ENCODE measurements at places on chromosomes 2 and 18.

GRCh38 chr2:220365023-220365422 is 737.6 kb downstream of the SLC4A3 start:
- DNase-seq: no peak

GRCh38 chr18:3493501-3494244 is 43.7 kb downstream of the TGIF1 start:
- no peak for DNase-seq

DNA sequence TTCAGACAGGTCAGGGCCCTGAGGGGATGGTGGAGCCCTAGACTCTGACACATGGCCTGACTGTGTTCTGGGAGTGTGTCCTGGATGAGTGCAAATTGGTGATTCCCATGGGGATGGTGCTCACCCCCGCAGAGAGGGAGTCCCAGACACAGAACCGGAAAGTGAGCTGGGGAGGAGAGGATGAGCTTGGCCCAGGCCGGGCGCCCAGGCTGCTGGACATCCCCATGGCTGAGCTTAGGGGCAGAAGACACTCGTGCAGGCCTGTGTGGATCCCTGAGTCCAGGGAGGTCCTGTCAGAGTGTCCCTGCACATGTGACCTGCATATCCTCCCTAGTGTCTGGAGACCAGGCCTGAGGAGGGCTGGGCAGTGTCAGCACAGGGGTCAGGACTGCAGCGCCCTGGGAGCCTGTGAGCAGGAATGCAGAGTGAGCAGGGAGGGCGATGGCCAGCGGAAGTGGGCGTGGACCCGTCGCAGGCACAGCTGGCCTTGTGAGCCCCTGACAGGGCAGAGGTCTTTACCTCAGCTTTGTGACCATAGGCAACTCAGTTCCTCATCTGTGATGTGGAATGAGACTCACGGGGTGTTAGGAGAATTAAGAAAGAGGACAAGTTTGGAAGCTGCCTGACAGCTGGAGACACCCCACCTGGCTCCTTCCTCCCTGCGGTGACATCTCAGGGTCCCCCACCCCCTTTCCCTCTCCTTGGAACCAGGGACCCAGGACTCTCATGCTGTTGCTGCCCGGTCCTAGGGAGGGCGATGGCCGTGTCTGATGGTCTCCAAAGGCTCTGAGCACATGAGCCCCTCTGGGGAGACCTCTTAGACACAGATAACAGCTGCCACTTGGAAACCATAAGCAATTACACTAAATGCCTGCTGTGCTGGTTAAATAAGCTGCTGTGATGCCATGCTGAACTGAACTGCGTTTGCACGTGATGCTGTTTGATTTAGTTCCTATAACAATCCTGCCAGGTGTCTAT is 62.6 kb upstream of the HS6ST1 start:
- DNase-seq: no peak

DNA sequence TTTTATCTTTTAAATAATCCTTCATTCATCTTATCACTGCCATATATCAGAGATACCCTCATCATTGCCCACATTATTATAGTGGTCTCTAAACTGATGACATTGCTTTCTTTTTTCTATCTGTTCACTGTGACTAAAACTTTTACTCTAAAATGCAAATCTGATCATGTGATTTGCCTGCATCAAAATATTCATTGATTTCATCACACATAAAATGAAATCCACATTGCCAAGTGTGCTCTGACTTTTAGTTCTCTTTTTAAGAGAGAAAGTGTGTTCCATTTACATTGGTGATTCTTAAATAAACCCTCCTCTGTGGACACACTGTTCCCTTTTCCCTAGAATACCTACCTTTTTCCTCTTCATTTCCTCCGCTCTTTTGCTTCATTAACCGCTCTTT is 7.5 kb downstream of the REL start:
- no peak for DNase-seq

GRCh38 chr18:12517142-12517825 is 109.6 kb downstream of the PRELID3A start:
- DNase-seq: no peak

GRCh38 chr18:63099848-63100629 is 219.5 kb downstream of the BCL2 start:
- DNase-seq: no peak

- DNase-seq: no peak
Measured at GRCh38 chr2:221323513-221323912, 248.6 kb downstream of the EPHA4 start.

GRCh38 chr2:175575346-175576258 is 394.1 kb upstream of the ATP5MC3 start:
- DNase-seq: no peak

DNA sequence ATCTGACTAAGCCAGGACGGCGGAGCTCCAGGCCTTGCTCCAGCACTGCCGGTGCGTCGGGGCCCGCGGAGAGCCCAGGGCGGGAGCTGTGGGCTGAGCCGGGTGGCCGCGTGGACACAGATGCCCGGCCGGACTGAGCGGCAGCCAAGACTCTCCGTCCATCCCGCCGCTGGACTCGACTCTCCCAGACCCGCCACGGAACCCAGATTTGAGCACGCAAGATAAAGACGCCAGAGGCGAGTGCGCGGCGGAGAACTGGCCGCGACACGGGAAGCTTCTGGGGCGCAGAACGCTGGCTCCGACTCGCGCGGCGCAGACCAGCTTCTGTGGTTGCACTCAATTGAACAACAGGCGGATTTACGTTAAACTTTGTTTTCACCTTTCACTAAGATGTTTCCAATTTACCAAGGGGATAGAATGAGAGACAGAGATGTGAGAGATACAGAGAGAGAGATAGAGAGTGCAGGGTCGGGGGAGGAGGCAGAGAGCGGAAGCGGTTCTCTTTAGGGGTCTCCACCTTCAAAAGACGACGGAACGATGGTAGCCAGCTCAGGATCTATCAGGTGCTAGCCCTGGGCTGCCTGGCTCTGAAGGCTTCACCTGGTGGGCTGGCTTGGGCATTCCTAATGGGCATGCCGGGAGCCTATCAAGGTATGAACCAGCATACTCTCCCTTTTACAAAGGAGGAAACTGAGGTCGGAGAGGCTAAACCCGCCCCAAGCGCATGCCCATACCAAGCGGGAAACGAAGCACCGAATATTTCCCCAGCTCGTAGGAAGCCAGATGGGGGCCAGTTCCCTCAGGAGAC is 10.4 kb upstream of the EN1 start:
- DNase-seq: no peak

DNA sequence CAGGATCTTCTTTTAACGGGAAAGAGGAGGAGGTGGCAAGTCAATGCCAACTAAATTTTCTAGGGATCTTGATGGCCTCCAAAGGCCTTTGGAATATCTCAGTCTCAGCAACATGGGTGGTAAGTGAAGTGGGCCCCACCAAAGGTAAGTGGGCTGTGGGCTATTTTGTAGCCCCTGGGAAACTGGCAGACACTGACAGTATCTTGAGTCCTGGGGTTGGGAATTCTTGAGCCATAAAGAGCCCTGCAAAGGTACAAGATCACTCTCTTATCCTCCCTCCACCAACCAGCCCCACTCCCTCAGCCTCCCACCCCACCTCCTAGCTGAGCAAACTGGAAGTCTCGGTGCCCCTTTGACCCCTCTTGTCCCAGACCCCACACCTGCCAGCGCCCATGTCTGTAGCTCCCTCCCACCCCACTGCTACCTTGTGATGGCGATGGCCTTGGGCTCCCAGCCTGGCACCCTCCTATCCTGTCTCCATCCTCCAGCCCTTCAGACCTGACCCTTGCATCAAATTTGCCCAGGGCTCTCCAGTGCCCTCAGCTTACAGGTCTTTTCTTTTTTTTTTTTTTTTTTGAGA is 8.5 kb downstream of the ATP6V1B1 start:
- no peak for DNase-seq

GRCh38 chr2:182210669-182211068 is 216.2 kb downstream of the PDE1A start:
- no peak for DNase-seq

- DNase-seq: peak; percentile 97
Measured at GRCh38 chr2:96116879-96117533, 635 bp upstream of the ADRA2B start.

GRCh38 chr18:44602380-44602779 is 78.3 kb upstream of the SETBP1 start:
- no peak for DNase-seq

- DNase-seq: no peak
Measured at GRCh38 chr18:676069-676468, 18.6 kb downstream of the TYMS start.

DNA sequence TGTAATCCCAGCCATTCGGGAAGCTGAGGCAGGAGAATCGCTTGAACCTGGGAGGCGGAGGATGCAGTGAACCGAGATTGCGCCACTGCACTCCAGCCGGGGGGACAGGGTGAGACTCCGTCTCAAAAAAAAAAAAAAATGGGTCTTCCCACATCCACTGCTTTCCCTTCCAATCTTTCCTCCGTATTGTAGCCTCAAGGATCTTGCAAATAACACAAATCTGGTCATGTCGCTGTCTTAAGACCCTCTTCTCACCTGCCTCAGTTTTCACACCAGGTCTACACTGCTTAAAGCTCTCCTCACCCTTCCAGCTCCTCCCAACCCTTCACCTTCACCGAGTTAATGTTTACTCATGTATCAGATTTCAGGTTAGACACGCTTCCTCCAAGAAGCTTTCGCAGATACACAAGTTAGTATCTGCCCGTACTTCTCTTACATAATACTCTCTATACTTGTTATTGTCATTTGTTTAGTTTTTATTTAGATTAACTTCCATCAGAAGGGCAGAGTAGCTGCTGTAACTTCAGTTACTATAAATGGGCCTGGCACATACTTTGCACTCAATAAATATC is 1.5 kb downstream of the IER3IP1 start:
- DNase-seq: no peak

DNA sequence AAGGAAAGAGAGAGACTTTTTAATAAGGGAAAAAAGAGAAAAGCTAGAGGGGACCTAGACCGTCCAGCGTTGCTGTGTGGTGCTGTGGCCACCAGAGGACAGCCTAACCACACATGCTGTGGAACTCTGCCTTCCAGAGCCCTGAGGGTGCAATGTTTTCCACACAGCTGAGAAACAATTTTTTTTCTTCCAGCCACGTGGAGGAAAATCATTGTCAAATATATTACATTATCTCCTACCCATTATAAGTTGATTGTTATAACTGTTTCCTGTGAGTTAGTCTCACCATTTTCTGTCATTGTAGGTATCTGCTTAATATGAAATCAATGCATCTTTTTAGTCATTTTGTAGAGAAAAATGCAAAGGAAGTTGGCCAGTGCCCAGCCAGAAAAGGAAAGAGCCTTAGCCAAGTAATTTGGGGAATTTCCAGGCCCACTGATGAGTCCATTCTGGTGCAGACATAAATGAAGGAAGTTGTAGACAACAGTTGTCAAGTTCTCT is 5.9 kb upstream of the MRPL19 start:
- no peak for DNase-seq

DNA sequence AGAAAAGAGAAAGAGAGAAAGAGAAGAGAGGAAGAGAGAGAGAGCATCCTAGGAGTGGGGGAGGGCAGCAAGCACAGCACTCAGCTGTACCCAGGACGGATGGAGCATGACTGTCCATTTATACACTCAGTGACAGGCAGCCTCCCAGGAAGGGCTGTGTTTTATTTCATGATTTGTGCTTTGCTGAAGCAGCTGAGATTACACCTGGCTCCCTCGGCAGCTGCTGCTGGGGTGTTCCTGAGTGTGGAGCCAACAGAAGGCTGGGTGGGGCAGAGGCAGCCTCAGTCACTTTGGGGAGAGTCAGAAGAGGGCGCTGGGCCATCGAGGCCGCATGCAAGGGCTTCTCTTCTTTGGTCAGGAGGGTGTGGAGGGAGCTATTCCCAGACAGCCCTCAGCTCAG is 47.8 kb upstream of the TEX51 start:
- DNase-seq: no peak

GRCh38 chr2:185130685-185131084 is 532.4 kb downstream of the ZNF804A start:
- DNase-seq: no peak

DNA sequence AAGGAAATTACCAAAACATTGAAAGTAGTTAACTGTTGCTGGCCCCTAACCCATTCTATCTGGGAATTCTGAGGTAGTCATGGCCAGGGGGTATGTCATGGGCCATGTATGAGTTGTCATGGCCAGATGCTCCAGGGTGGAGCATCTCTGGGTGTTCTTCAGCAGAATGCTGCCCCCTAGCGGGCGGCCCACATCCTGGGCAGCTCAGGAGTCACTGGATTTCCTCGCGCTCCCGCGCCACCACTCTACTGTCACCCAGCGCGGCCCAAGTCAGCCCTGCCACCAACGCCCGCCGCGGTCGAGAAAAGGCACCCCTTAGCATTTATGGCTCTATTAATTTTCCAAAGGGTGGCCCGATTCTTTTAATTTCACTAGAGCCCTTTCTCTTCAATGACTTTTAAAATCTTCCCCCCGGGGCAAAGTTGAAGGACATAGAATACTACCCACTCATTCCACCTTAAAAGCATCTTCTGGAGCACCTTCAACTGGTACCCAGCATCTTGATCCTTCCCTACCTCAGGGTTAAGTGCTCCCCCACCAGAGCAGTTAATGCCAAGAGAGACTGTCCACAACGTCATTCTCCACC is 41.6 kb downstream of the PKDCC start:
- DNase-seq: peak; percentile 70

GRCh38 chr18:9103376-9103873 is 926 bp downstream of the NDUFV2 start:
- DNase-seq: no peak

DNA sequence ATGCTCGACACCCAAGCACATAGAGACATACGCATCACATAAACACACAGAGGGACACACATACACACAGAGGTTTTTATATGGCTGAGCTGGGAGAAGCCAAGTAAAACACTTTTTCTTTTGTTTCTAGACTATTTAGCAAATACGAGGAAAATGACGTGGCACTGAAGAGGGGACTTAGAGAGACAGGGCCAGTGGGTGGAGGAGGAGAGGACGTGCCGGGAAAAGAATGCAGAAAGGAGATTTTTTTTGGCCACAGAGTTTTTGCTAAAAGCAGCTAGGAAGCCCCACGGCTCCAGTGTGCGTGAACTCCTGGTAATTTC is 168.5 kb upstream of the KLF7 start:
- no peak for DNase-seq

- DNase-seq: no peak
Measured at GRCh38 chr18:62485684-62486083, 37.1 kb upstream of the ZCCHC2 start.

DNA sequence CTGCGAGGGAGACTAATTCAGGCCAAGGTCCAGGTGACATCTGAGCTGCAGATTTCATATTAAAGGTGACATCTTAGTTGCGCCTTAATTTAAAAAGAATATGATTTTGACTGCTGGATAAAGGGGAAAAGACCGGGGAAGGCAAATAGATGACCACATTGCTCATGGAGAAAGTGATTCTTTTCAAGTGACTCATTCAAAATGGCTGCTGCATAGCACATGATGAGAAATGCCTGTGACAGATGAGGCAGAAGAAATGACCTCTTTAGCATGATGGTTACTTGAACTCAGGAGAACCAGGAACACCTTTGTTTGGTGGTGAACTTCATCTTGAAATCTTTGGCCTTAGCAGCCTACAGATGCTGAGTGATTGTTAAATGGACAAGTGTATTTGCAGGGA is 385.8 kb upstream of the TRIB2 start:
- DNase-seq: no peak

DNA sequence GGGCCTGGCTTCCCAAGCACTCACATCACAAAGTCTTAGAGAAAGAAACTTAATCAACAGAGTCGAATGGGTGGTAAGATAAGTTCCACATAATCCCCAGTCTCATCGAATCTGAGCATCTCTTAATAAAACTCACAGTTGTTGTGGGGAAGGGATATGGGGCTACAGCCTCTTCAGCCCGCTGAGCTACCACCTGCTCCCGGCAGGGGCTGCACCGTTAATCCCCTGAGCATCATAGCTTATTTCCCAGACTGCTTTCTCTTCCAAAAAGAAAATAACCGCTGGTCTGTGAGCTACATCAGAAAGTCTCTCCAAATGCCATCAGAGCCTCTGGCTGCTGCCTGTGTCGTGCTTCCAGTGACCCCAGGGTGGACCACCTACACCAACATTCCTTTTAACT is 139.4 kb upstream of the CELF4 start:
- no peak for DNase-seq

Measured in D721Med (cell line).